Activated naive CD8-positive, alpha-beta T cell treated with anti-CD3 and anti-CD28 coated beads, Interleukin-2, amount 50 U/mL, for 16 hours (primary cell): ENCODE measurements at places on chromosomes 13 and 19.

GRCh38 chr13:30364133-30364532 lies 56.8 kb upstream of the KATNAL1 start:
- no peak for DNase-seq

DNA sequence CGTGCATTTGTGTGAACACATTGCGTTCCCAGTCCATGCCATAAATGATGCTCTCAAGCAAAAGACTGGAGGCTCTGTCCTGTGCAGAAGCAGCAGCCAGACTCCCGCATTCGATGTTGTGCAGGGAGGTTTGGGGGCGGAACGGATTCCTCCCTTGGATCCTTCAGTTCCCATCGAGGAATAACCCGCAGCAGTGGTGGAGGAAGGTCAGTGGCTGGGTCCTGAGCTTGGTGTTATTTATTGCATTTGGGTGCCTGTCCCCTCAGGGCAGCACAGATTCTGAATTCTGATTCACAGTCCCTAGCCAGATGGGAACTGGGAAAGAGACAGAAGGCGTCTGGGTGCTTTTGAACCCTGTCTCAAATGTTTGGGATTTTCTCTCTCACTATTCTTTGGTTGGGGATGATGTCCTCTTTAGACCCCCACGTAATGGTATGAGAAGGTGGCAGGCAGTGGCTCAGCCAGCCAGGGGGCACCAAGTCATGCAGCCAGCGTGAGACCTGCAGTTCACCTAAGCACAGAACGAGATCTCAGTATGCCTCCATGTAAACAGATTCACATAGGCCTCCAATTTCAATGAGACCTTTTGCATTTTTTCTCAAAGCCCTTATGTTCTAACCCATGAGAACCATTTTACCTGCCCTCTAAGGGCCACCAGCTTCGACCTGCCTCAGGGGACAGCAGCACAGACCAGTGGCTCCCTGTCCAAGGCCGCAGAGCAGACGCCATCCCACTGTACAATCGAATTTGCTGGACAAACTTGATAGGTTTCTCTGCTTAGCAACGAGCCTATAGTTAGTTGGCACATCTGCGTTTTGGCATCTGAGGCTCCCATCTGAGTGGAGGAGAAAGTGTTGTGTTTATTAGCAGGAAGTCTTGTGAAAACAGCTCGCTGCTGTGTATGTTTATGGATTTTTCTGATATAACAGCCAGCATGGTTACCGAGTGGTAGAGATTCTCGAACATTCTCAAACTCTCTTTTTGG lies 17.8 kb downstream of the KCTD15 start:
- no peak for DNase-seq

DNA sequence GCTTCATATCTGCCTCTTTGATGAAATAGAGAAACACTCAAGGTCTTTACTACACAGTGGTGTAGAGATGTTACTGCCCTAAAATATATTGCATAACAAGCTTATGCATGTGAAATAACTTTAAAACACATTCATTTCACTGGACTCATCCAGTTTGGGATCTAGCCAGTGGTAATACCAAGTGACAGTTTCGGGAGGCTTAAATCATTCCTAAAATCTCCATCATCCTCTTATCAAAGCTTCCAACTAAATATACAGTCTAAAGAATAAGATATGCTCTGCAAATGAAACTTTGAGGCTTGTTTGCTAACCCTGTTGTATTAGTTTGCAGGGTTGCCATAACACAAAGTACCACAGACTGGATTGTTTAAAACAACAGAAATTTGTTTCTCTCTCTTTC lies 52.8 kb downstream of the THSD1 start:
- DNase-seq: no peak

DNA sequence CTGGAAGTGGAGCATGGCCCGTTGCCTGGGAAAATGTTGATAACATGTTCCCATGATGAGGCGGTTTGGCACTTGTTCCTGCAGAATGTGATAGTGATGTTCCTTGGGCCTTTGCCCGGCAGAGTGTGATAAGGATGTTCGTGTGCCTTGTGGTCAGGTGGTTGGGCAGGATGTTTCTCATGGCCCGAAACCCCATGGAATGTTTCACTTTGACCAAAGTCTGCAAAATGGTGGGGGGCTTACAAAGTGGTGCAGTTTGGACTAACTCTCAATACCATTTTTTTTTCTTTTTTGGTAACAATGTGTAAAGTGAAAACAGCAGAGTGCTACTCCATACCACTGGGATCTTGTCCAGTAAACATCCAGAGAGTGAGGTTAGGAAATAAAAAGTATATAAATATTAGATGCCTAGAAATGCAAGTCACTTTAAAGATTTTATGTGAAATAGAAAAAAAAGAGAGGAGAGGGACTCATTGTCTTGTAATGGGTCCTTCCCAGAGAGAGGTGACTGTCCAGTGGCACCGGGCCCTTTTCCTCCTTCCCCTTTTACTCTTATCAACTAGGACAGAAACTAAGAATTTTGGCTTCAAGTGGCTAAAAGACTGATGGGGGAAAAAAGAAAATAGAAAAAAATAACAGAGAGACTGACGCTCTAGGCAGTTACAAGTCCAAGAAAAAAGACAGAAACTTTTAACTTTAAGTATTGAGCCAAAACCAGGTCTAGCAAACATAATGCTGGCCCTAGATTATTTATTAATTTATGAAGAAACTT lies 5.7 kb downstream of the FPR3 start:
- no peak for DNase-seq

GRCh38 chr13:25686831-25687470 lies 315.2 kb downstream of the ATP8A2 start:
- no peak for DNase-seq

- DNase-seq: no peak
These were observed 51.2 kb upstream of the SHKBP1 start for GRCh38 chr19:40525234-40526051.

DNA sequence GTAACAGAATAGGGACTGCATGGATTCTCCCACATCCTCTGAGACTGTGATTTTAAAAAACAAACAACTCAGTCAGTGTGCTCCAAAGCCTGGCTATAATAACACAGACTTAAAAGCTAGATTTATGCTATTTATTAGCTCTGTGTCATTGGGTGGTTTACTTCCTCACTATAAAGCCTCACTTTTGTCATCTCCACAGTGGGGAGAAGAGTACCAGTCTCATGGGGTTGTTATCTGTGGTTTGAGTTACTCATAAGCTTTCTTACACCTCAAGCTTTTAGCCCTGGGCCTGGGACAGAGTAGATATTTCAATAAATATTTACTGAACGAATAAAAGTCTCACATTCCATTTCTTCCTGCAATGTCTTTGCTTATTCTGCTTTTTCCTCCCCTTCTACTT lies 5.3 kb downstream of the RNASEH2B start:
- DNase-seq: no peak

- DNase-seq: no peak
These were observed 129.8 kb downstream of the URI1 start for GRCh38 chr19:30071871-30072270.

- no peak for DNase-seq
These were observed 918 bp downstream of the TMEM190 start for GRCh38 chr19:55377356-55378131.

DNA sequence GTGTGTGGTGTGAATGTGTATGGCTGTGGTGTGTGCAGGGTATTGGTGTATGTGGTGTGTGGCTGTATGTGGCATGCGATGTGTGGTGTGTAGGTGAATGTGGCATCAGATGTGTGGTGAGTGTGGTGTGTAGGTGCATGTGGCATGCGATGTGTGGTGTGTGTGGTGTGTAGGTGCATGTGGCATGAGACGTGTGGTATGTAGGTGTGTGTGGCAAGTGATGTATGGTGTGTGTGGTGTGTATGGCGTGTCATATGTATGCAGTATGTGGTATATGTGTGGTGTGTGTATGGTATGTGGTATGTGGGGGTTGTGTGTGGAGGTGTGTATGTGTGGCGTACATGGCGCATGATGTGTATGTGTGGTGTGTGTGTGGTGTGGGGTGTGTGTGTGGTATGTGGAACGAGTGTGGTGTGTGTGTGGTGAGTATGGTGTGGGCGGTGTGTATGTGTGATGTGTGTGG lies 63.4 kb downstream of the PEPD start:
- DNase-seq: no peak

GRCh38 chr19:33488826-33489225 lies 32.8 kb downstream of the PEPD start:
- no peak for DNase-seq

GRCh38 chr19:42037649-42038048 lies 32.4 kb downstream of the GRIK5 start:
- no peak for DNase-seq

GRCh38 chr19:39084732-39085080 lies 538 bp downstream of the ACP7 start:
- no peak for DNase-seq

- no peak for DNase-seq
These were observed 6.2 kb downstream of the SULT2B1 start for GRCh38 chr19:48558018-48558684.

GRCh38 chr19:40603389-40604170 lies 2.4 kb downstream of the LTBP4 start:
- DNase-seq: peak; percentile 91

DNA sequence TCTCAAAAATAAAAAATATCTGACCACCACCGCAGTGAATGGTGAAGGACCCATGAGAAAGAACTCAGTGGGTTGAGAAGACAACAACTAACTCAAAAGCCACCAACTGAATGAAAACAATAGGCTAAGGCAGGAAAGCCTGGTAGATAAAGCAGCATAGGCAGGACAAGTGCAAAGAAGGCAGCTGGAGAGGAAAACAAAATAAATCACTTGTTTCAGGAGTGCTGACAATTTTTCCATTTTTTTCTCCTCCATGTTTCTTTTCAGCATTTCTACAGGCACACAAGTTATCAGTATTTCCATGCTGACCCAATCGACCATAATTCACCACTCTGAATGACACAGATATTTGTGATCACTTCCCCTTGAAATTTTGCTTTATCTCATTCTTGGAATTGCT lies 597.8 kb downstream of the LIG4 start:
- no peak for DNase-seq

GRCh38 chr13:107250628-107251027 lies 682.7 kb upstream of the ARGLU1 start:
- DNase-seq: no peak

GRCh38 chr13:52779103-52779502 lies 39.5 kb upstream of the CNMD start:
- no peak for DNase-seq

DNA sequence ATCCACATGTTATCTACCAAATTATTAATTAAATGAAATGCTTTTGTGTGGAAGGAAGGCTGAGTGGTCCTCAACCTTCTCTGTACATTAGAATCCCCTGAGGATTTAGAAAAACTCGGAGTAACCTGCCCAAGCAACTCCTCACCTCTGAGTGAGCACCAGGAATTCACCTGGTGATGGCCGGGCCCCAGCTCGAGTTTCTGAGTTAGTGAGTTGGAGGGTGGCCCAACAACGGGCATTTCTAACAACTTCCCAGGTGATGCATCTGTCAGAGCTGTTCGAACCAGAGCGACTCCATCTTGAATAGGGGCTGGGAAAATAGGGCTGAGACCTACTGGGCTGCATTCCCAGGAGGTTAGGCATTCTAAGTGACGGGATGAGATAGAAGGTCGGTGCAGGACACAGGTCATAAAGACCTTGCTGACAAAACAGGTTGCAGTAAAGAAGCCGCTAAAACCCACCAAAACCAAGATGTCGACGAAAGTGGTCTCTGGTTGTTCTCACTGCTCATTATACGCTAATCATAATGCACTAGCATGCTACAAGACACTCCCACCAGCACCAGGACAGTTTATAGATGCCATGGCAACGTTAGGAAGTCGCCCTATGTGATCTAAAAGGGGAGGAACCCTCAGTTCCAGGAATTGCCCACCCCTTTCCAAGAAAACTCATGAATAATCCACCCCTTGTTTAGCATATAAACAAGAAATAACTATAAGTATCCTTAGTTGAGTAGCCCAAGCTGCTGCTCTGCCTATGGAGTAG lies 44.2 kb upstream of the SHISA2 start:
- DNase-seq: no peak

DNA sequence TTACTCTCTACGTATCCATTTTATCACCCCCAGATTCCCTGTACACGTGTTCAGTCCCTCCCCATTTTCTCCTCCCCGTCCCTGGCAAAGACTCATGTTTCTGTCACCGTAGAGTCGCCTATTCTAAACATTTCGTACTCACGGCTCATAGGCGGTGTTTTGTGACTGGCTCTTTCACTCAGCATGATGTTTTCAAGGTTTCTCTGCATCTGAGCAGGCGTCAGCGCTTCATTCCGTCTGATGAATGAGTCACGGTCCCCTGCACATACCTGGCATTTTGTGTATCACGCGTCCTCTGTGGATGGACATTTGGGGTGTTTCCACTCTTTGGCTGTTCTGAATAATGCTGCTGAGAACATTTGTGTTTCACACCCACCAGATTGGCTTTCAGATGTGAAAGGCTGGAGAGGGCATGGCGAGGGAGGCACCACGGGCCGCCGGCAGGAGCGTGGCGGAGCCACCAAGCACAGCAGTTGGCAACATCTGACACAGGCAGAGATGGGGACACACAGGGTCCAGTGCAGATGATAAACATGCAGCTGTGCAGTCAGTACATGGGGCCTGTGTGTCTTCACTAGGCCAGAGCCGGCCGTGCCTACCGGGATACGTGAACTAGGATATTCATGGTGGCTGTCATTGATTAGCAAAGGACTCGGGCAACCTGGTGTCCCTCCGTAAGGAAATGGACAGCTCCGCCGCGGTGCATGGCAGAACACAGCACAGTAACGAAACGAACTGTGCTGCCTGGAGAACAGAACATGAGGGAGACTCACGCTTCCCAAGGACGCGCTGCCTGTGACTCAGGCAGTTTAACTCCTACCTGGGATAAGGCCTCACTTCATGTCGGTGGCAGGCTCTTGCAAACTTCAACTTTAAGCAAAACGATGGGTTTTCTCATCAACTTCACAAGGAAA lies 117.2 kb downstream of the ATP11A start:
- no peak for DNase-seq

- no peak for DNase-seq
These were observed 236.6 kb upstream of the MAB21L1 start for GRCh38 chr13:35712907-35713761.

DNA sequence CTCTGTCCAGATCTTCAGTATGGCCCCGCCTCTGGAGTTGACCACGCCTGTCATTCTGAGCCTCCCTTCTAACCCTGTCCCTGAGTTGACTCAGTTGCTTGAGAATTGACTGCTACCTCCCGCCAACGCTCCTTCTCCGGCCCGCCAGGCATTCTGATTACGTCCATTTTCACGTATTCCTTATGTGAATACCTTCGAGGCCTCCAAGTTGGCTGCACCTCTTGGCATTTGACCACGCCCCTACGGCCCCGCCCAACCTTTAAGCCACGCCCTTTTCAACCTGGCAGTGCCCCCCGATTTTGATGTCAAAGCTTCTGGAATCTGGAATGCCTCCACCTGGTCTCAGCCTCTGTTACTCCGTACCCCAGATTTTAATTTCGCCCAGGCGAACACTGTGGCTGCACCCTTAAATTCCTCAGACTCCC lies 1.7 kb upstream of the EML2 start:
- DNase-seq: no peak
